Immature natural killer cell (primary cell): ENCODE measurements at places on chromosomes 12 and 14.

DNA sequence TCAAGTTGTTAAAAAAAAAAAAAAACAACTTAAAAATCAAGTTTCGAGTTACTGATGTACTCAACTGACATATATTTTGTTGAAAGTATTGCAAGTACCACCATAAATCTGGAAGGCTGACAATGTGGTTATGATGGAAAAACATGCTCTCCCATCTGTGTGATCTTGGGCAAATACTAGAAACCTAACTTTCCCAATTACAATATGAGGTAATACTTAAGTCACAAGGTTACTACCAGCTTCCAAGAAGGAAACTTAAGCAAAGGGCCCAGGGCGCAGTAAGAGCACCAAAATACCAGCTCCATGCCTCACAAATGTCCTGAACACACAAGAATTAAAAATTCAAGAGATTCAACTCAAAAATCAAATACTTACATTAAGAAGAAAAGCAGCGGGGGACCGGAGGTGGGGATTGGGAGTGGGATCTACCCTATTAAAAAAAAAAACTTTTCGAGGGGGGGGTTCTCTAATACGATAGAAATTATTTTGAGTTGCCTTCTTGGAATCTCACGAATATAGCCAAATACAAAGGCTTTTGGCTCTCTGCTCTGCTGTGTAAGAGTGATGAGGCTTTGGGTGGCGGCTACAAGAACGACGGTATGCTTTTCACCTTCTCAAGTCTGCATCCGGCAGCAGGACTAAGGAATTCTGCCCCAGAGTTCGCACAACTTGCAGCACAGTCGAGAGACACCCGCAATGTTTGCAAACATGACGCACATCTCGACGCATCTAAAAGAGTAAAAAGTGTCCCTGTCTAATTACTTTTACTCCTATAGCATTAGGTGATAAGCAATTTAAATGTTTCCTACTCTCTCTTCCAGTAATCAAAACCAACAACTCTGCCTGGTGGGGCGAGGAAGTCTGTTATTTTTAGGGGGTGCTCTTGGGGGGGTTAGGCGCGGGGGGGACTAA lies 1.1 kb downstream of the SAV1 start:
- DNase-seq = peak; percentile 38

- DNase-seq = no peak
Observed at GRCh38 chr12:102638777-102639176, 158.4 kb upstream of the IGF1 start.

DNA sequence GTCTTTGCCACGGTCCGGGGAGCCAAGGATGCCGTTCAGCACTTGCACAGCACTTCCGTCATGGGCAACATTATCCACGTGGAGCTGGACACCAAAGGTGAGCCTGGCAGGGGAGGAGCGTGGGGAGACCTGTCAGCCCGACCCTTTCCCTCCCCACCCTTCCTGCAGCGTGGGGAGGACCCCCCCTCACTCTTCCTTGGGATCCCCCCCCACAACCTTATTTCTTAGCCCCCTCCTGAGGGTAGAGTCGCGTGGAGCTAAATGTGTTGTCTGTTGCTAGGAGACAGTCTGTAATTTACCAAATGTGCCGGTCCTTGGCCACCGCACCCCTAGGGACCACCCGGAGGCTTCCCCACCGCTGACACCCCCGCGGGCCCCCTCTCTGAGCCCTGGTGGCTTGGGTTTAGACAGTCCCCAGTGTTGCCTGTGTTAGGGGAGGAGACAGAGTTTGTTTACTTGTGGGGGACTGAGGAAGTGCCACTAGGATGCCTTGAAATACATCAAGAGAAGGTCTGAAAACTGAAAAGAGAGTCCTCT lies 2.3 kb downstream of the SETD1B start:
- DNase-seq = peak; percentile 61

GRCh38 chr12:57632073-57632957 lies 686 bp downstream of the B4GALNT1 start:
- no peak for DNase-seq

DNA sequence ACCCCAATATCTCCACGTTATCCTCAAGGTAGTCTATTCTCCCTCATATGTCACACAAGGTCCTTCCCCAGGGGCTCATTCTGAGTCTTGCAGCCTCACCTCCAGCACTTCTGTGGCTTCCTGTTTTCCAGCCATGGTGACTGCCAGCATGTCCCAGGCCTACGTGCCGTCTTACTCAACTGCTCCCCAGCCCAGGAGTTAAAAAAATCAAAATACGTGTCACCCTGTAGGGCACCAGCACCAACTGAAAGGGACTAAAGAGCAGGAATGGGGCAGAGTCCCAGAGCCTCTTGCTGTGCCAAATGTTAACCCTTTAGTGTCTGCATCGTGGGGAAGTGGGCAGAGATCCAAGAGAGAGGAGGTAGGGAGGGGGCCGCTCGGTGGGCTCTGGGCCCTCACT lies 37.0 kb upstream of the MED13L start:
- no peak for DNase-seq

- DNase-seq = no peak
Observed at GRCh38 chr12:19575337-19576243, 136.3 kb downstream of the AEBP2 start.

GRCh38 chr14:104717137-104717536 lies 6.9 kb upstream of the ADSS1 start:
- no peak for DNase-seq
